ENCODE measurements at places on chromosomes 12 and 14.

DNA sequence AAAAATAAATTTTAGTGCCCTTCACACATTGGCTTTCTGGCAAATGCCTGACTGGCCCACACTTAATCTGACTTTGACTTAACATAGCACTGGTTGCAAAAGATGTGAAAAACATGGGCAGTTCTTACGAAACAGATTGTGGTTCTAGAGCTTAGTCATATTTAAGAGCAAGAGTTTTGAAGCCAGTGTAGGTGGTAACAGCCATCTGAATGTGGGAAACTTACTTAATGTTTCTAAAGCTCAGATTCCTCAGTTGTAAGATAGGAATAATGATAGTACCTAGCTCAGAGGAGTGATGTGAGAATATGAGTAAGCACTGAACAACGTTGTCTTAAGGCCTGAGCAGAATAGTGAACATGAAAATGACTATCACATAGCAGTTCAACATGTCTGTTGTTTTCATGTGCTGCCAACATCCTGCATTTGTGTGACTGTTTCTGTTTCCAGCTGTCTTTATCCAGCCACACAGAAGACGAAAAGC is 262.7 kb downstream of the SYT1 start:
- no peak for DNase-seq

DNA sequence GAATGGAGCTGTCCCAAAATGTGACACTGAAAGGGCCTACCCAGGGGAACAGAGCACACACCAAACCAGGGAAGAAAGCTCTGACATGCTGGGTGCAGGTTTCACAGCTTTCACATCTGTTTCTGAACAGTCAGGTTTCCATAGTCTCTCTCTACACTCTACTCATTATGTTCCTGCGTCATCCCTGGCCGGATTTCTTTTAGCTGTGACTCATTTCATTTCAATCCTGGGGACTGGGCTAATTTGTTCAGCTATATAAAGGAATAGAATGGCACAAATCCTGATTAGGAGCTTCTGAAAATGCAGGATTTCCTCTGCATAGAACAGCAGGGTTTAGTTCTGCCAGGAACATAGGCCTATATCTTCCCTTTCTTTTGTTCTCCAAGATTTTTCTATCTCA is 649.8 kb downstream of the RPS29 start:
- no peak for DNase-seq

GRCh38 chr14:89621009-89621421 is 204.0 kb upstream of the FOXN3 start:
- peak; percentile 84 for DNase-seq

- DNase-seq: no peak
These were observed 189.1 kb downstream of the BMP4 start for GRCh38 chr14:53767566-53767965.

DNA sequence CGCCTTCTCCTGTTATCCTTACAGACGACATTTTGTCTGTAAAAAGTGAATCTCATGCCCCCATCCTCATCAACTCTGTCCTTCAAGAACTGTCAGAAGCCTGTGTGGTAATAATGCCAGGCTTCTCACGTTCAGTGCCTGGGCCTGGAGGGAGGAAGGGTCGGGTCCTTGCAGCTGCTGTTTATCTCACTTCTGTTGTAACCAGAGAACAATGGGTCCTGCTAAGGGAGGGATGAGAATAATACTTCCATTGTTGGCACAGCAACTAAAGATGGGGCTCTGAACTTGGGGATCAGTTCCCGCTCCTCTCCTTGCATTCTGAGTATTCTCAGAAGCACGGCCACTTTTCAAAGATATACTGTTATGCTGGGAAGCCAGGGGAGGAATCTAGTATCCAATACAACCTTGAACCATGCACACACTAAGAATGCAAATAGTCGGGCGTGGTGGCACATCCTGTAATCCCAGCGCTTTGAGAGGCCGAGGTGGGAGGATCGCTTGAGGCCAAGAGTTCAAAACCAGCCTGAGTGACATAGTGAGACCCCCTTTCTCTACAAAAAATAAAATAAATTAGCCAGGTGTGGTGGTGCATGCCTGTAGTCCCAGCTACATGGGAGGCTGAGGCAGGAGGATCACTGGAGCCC is 38.8 kb upstream of the NINJ2 start:
- no peak for DNase-seq

- no peak for DNase-seq
These were observed 47.8 kb downstream of the LLPH start for GRCh38 chr12:66082744-66083143.

DNA sequence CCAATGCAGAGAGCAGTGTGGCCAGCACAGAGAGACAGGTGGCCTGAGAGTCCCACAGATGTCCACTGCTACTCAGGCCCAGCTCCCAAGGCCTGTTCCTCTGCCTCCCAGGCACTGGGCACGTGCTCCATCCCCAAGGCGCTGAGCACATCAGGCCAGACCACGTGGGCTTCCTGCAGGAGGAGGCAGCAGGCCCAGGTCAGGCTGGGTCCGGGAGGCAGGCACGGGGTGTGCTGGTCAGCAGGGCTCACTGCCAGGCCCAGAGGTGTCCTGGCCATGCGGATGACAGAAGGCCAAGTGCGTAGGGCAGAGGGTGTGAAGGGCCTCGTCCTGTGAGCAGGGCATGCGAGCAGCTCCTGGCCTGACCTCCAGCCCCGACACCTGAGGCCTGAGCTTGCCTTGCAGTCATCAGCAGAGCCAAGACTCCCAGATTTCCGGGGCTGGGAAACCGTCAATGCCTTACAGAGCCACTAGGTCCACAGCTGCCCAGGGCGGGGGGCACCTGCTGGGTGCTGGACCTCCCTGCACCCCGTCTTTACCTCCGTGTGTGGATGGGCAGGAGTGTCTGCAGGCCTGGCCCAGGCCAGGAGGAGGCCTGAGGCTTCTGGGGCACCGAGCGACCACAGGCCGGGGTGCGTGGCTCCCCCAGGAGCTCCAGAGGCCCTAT is 14.9 kb downstream of the TRMT61A start:
- no peak for DNase-seq

- peak; percentile 87 for DNase-seq
These were observed 5.8 kb upstream of the SLC48A1 start for GRCh38 chr12:47767216-47767724.

DNA sequence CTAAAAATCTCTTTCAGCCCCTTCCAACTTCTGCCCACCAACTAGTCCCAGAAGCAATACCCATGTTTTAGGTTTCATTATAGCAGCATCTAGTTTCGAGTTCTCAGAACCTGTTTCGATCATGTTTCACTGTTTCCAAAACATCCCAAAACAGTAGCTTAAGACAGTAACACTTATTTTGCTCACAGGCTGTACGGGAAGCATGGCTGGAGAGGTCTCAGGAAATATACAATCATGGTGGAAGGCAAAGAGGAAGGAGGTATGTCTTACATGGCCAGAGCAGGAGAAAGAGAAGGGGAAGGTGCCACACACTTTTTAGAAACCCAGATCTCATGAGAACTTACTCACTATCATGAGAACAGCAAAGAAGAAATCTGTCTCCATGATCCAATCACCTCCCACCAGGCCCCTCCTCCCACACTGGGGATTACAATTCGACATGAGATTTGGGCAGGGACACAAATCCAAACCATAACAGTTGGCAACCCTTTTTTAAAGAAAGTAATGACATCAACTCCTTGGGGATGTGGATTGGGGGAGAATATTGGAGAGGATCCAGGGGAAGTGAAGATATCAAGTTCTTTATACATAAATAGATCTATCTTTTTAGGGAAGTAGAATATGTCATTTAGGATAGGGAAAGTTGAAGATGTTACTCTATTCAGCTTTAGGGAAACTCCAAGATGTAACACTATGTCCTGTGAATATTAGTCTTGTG is 269.9 kb upstream of the PLEKHG7 start:
- no peak for DNase-seq

DNA sequence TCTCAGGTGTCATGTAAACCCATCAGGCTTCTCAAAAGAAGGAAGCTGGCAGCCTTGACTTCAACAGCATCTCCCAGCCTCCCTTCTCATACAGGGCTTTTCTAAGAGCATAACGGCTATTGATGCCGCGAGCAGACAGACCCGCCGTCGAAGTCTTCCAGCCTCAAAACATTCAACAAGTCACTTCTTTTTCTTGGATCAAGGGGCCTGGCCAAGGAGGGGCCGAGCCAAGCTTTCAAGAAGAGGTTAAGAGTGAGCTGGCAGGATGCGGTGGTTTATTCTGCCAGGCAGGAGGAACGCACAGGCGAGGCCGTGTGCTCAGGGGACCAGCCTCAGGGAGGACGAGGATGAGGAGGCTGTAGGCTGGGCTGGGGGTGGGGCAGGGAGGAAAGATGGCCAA is 102.9 kb upstream of the RFLNA start:
- no peak for DNase-seq

GRCh38 chr12:68595241-68595640 is 15.5 kb upstream of the RAP1B start:
- no peak for DNase-seq

DNA sequence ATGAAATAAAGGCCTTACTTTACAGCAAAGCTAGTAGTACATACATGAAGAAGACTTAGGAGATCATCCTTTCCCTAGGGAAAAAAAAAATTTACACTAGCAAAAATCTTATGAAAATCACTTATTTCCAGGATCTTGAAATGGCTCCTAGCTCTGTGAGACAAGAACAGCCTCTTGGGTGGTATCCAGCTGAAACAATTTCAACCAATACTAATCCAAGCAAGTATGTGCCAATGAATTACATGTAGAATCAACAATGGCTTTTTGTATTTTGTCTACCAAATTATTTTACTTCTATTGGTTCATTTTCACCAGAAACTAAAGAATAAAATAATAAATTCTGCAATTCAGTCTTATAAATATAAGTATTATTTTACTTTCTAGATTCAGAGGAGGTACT is 2.7 kb upstream of the SLCO1A2 start:
- DNase-seq: no peak

GRCh38 chr12:28938581-28939235 is 210.4 kb upstream of the FAR2 start:
- DNase-seq: no peak

DNA sequence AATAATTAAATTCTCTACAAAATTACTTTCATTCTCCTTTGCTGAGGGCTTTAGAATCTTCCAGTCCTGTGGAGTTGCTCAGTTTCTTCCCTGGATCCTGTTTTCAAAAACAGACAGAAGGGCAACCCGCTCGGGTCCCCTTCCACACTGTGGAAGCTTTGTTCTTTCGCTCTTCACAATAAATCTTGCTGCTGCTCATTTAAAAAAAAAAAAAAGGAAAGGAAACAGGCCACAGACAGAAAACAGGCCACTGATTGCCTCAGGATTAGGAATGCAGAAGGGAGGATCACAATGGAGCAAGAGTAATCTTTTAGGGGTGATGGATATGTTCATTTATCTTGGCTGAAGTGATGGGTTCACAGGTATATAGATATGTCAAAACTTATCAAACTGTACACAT is 29.5 kb upstream of the HIGD1C start:
- no peak for DNase-seq

DNA sequence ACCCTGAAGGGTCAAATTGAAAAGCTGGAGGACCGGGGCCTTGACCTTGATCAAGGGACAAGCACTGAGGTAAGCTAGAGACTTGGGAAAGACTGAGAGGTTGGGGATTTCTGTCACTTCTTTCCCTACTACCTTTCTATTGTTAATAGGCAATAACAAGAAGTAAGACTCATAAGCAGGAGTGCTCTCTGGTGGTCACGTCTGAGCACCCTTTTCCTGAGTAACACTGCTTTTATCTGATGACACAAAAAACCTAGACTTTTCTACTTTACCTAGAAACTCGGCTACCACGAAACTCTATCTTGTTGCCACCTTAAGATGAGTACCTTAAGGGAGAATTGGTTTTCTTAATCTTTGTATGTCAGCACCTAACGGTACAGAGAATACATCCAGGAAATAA is 35.5 kb upstream of the PPFIBP1 start:
- DNase-seq: no peak

- no peak for DNase-seq
These were observed 581 bp downstream of the ARG2 start for GRCh38 chr14:67620217-67620785.

- no peak for DNase-seq
These were observed 81.9 kb downstream of the TMEM132D start for GRCh38 chr12:129821964-129822363.

GRCh38 chr12:71870416-71870815 is 30.9 kb downstream of the TBC1D15 start:
- no peak for DNase-seq

GRCh38 chr12:49899286-49899843 is 4.3 kb downstream of the FAIM2 start:
- DNase-seq: no peak

GRCh38 chr14:105397350-105397931 is 897 bp upstream of the TEX22 start:
- DNase-seq: peak; percentile 78

- DNase-seq: no peak
These were observed 203.1 kb downstream of the PTPRO start for GRCh38 chr12:15525441-15525840.

DNA sequence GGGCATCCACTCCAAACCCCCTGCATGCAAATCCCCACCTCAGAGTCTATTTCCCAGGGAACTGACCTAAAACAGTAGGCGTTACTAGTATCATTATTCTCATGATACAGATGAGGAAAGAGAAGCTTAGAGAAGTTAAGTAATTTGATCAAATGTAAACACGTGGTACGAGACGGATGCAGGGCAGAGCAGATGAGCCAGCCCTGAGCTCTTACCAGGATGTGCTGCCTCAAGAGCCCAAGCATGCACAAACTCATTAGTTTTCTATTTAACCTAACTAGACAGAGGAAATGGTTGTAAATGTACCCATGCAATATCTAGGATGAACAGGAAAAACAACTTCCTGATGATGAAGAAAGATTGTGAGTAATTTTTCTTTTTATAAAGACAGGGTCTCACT is 173.3 kb upstream of the RASSF8 start:
- DNase-seq: no peak

GRCh38 chr14:24422261-24422660 is 7.2 kb downstream of the CBLN3 start:
- DNase-seq: no peak

GRCh38 chr12:120199595-120200306 is 1.2 kb downstream of the RPLP0 start:
- peak; percentile 81 for DNase-seq

- no peak for DNase-seq
These were observed 28.8 kb upstream of the HIGD1C start for GRCh38 chr12:50923361-50924130.

DNA sequence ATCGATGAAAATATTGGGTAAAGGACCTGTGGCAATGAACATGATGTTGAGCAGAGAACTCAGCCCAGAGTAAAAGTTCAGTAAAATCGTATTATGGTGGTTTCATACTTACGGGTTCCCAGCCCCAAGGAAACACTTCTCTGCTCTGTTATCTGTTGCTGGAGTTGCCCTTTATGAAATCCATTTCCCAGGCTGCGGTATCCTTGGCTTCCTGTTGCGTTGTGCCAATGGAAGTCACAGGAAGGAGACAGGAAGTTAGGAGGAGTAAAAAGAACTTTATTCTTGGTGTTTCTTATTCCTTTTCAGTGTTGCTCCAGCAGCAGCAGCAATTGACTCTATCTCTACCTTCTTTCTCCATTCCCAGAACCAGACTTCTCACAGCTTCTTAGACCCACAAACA is 965.2 kb downstream of the VRK1 start:
- no peak for DNase-seq

All from activated CD8-positive, alpha-beta memory T cell treated with anti-CD3 and anti-CD28 coated beads for 24 hours (primary cell).